ENCODE measurements at places on chromosomes 12 and 14.

DNA sequence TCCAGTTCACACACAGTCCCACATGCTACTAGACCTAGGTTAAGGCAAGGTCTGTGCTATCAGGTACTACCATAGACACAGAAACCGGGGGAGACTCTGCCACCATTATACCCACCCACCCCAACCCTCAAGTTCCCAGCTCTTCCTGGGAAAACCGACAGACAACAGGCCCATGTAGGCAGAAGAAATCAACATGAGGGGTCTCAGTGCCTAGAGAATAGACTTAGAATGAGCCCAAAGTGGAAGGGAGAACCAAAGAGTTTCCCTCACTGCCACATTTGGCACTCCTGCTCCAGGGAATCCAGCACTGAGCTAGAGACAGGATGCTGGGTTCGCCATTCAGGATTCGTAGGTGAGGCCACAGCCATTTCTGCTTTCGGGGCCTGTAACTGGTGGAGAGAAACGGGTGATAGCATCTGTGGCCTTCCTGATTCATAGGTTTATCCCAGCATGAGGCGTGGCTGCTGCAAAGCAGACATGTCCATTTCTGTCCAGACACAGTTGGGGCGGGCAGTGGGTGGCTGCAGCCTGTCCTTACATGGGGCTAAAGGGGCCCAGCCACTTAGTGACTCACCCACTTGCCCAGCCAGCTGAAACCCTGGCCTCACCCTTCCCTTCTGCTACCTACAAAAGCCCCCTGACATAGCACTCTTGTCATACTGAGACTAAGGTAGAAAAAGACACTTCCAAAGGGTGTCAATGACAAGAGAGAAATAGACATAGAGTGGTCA is 69.4 kb downstream of the IRF2BPL start:
- no peak for DNase-seq

GRCh38 chr12:45587012-45587411 is 142.5 kb upstream of the ARID2 start:
- DNase-seq: no peak

DNA sequence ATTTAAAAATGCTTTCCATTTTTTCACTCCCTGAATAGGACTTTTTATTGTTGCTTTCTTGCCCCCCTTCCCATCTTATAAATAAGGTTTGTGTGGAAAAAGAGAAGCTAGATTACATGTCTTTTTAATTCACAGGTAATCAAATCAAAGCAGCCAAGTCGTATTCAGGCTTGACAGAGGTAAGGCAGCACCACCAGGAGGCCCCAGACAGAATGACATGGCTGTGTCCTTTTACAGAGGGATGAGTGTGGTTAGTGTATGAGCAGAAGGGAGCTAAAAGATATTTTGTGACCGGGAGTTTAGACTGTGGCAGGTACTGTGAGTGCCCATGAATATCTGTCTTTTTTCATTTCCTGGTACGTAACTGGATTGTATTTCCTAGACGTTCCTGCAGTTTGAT is 596.1 kb downstream of the ETNK1 start:
- DNase-seq: no peak

- no peak for DNase-seq
Measured at GRCh38 chr14:101619484-101619883, 58.2 kb downstream of the DIO3 start.

DNA sequence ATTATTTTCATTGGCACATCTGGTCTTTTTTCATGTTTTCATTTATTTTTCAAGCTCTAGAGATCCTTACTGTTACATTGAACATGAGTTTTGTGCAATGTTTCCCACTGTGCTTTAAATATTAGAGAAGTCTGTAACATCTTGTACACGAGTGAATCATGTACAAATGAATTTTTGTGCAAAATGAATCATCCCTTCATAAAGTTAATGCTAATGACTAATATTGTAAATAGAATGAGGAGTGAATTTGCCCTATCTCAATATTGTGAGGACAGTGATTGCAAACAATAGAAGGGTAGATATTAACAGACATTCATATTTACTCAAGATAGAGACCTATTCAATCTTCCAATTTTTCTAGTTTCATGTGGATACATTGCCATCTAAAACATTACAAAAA is 463.3 kb upstream of the FOXG1 start:
- no peak for DNase-seq

GRCh38 chr12:114018669-114019068 is 52.5 kb upstream of the RBM19 start:
- no peak for DNase-seq
